ENCODE measurements at places on chromosomes 13 and 19.

- DNase-seq = no peak
Measured at GRCh38 chr19:34165295-34165738, 7.0 kb upstream of the LSM14A start.

DNA sequence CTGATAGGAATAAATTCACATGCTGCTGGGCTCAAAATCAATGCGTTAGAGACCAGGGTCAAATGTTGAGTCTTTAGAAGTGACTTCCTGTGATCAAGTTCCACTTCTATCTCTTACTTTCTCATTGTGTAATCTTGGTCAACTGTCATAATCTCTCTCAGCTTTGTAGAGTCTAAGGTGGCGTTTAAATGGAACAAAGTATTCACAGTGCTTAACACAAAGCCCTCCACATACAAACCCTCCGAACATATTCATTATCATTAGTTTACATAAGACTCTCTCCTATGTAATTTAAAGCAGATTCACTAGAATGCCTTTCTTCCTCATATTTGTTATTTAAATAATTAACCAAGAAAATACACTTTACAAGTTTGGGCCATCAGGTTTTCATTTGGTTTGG lies 1044.1 kb downstream of the EFNB2 start:
- DNase-seq = no peak

DNA sequence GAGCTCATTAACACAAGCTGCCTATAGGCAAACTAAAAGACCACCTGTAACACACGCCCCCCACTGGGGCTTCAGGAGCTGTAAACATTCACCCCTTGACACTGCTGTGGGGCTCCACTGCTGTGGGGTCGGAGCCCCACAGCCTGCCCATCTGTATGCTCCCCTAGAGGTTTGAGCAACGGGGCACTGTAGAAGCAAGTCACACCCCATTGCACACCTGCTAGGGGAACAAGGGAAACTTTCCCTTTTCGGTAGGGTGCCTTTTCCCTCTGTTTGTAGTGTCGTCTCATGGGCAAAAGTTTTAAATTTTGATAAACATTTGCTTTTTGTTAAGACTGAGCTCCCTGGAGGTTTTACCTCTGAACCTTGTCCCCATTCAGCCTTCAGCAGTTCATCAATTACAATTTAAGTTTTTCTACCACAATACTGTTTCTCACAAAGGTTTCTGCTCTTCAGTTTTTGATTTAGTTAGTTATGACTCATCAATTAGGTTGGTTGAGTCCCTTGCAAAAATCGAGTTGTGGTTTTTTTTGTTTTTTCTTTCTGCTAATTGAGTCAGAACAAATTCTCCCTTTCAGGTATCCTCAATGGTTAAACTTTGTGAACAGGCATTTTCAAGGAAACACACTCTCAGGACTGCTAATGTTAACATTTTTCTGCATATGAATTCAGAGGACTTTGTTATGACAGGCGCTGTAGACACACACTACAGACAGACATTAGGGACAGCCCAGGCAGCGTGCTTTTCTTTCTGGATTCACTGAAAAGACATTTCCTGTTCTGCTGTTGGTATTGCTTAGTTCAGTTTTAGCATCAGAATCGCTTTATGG lies 35.1 kb downstream of the ZNF433 start:
- DNase-seq = no peak

DNA sequence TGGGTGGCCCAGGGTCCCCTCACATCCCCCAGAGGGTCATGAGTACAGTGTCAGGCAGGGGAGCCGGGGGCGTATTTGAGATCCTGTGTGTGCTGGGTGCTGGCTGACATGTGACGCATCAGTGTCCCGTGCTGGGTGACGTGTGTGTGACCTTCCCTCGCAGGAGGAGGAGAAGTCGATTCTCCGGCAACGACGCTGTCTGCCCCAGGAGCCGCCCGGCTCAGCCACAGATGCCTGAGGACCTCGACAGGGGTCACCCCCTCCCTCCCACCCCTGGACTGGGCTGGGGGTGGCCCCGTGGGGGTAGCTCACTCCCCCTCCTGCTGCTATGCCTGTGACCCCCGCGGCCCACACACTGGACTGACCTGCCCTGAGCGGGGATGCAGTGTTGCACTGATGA lies 25.8 kb downstream of the PNPLA6 start:
- DNase-seq = no peak

DNA sequence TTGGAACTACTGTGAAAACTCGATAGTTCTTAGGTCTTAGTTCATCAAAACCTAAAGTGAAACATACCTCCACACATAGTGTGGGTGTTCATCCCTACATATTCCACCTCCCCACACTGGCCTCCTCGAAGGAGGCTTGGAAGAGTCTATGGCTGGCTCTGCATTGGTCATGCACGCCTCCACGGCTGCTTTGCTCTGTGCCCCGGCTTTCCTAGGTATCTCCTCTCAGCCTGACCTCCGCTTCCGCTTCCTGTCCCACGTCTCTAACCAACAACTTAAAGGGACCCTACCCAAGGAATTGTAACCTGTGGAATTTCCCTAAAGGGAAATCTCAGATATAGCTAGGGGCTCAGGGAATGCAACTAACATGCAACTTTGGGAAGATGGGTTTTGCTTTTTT lies 79.7 kb upstream of the MBNL2 start:
- peak; percentile 71 for DNase-seq

DNA sequence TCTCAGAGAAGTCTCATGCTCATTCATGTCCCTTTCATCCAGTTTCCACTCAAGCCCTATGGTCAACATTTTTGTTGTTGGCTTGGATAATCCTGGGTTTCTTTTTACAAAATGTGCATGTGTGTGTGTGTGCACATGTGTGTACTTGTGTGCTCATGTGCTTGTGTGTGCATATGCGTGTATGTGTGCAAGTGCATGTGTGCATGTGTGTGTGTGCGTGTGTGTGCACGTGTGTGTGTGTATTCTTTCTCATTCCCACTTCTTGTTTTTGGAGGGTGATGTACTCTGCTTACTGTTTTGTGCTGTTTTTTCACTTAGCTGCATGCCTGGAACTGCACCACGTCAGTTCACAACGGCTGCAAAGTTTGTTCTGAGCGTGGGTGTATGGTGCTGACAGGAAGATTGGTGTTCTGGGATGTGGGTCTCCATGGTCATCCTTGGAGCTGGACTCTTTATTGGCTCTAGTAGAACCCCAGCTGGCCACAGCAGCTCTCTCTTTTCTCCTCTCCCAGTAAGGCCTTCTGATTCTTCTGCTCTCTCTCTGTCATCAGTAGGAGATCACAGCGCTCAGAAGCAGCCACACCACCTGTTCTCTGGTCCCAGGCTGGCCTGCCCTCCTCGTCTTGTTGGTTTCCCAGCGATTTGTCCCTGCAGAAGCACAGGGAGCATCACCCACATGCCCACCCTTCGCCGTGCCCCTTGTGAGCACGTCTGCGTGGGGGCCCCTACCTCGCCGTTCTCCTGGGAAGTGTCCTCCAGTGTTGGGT lies 60.8 kb downstream of the SOX1 start:
- no peak for DNase-seq

GRCh38 chr19:11973019-11973810 lies 8.4 kb downstream of the ZNF763 start:
- DNase-seq = no peak

- DNase-seq = no peak
Measured at GRCh38 chr19:46847528-46847927, 3.1 kb downstream of the AP2S1 start.

DNA sequence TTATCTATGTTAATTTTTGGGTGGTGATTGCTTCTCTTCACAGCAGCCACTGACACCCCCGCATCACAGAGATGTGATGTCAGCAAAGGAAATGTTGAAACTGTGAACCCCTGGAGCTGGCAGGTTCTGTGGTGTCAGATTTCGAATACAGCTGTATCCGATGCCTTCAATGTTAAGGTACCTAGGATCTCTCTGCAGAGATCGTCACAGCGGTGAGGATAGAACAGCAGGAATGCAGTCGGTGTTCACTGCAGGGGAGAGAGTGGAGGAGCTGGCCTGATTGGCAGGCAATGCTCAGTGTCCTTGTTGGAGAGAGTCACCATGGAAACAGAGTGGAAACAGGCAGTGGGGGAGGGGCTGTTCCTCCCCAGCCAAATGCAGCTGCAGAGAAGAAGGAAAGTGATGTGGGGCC lies 79.5 kb upstream of the ZNF835 start:
- DNase-seq = no peak

DNA sequence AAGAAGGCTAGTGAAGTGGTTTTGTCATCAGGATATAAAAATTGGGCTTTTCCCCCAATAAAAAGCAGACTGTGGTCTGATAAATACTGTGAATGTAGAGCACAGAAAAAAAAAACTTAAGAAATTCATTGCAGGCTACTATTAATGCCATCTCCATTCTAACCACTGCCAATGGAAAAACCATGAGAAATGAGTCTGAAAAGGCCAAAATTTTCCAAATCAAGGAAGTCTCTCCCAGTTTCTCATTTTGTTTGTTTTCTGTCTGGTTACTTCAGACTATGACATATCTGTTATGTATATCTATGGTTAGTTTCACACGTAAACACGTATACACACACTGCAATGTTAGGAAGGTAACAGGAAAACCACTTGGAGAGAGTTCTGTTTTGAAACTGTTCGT lies 193.6 kb upstream of the TSC22D1 start:
- no peak for DNase-seq

GRCh38 chr13:110092831-110093247 lies 214.1 kb downstream of the COL4A1 start:
- no peak for DNase-seq

Measured in kidney capillary endothelial cell (primary cell).